ENCODE measurements at places on chromosomes 5 and 9.
A peak's percentile ranks its signal among the peaks of the same experiment; 100 is the strongest.

- no peak for DNase-seq
Measured at GRCh38 chr5:75964008-75964407, 119.2 kb upstream of the SV2C start.

GRCh38 chr5:133870661-133871060, 97.8 kb downstream of the C5orf15 start:
- peak; percentile 61 for DNase-seq

DNA sequence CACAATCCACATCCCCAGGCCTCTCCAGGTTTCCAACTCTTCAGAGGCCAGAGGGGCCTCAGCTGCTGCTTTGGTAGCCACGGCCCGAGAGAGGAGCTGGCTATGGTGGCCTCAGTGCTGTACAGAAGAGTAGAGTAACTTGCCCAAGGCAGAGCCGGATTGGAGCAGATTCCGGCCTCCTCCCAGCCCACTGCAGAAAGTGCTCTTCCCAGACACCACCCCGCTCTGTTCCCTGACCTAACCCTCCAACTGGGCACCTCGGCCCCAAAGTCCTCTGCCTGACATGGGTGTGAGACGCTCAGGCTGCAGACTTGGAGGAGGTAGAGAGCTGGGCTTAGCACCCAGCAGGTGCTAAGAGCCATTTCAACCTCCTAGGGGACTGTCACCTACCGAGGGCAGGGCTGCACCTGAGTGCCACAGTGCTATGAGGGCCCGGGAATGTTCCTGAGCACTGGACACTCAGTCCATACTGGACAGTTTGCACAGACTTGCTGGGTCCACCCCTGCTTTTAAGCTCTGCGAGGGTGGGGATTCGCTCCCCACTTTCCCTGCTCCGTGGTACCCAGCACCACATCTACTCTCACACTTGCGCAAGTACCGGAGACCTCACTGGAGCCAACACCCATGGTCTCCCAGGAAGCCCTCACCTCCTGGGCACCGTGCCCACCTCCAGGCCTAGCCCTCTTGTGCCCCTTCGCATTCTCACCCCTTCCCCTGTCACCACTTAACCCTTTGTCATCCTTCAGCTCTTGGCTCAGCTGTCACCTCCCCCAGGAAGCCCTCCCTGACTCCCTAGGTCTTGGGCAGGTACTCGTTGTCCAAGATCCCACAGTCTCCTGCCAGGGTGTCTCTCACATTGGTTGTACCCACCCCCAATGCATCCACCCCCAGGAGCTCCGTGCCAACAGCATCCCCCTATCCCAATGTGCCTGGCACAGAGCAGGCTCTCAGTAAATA, 49.8 kb downstream of the DBH start:
- DNase-seq = no peak

GRCh38 chr9:92639124-92639523, 30.8 kb downstream of the IPPK start:
- DNase-seq = no peak
